Mesenchymal stem cell (in vitro differentiated cells and primary cell): ENCODE measurements at places on chromosomes 4 and X.

DNA sequence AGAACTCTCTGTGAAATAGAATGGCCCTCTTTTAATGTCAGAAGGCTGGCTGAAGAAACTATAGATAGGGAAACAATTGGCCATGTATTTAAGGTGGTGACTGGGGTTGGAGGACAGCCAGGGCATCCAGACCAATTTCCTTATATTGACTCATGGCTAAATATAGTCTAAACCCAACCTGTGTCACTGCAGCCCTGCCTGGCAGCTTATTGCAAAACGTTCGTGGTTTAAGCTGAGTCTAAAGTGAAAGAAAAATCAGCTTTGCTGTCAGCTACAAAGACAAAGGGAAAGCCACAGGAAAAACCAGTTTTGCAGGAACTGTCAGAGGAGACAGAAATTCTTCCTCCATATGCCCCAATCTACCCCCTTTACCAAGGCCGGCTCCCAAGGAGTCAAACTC, 902.8 kb upstream of the NDST4 start:
- peak; percentile 57 for DNase-seq

DNA sequence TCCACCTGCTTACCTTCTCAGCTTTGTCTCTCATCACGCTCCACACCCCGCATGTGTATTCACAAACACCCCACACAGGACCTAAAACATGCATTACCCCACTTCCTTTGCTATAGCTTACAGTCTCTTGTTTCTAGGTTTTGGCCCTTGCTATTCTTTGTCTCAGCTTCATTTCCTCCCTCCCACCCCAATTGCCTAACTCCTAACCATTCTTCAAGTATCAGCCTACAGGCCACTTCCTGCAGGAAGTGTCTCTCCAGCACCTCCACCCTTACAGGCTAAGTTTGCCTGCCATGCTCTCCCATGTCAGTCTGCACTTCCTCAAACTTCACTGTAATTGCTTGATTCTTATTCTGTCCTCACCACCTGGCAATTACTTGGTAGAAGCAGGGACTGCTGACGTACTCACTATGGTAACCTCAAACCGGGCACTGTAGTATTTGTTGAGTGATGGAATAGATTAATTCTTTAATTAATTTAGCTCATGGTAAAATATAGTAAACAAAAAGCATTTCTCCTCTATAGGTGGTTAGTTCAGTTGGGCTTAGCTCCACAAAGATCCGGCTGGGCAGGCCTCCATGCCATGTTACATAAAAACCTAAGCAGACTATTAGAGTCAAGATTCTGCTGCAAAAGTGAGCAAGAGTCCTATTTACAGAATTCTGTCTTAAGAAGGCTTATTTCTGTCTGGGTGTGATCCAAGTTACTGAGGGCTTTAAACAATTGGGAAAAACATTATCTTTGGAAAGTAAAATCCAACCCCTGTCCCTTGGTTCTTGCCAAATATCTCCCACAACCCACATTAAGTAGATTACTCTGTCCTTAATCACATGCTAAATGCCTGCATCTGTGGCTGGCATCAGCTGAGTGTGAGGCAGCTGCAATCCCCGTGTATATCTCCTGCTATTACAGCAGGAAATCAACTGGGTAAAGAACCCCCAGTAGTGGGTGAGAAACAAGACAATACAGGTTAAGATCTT, 124.7 kb upstream of the CPEB2 start:
- no peak for DNase-seq

DNA sequence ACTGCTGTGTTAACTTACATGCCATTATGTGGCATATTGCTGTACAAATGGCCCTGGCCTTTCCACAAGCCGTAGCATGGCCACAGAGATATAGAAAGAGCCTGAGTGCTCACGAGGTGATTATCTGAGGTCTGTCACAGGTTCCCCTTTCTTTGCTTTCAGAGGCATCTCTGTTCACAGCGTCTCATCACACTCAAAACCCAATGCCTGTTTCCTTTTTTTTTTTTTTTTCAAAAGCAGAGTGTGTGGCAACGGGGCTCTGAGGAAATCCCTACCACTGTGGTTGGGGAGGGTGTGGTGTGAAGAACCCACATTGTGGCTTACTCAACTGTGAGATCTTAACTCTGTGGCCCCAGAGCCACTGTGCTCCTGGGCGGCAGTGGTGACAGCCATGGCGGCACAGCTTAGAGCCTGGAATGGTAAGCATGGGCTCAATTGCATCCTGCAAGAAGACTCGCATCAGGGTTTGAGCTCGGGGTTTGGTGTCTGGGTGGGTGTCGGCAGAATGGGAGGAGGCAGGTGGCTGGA, 30.8 kb downstream of the RTL5 start:
- DNase-seq: no peak

- no peak for DNase-seq
Observed at GRCh38 chr4:142316025-142316424, 530.1 kb downstream of the INPP4B start.

DNA sequence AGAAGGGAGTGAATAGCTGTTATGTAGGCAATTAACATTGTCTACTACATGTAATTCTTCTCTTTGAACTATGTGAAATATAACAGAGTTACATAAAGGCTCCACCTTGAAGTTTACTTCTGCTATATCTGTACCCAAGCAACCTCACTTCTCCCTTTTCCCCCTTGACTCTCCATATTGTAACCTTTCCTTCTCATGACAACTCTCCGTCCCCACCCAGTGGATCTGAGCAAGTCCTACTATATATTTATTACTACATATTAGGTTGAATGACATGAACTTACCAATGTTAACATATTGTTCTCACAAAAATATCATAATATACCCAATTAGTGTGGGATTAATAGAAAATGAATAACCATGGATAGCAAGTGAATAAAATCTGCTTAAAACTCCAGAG, 93.2 kb upstream of the ATP8A1 start:
- DNase-seq: no peak

DNA sequence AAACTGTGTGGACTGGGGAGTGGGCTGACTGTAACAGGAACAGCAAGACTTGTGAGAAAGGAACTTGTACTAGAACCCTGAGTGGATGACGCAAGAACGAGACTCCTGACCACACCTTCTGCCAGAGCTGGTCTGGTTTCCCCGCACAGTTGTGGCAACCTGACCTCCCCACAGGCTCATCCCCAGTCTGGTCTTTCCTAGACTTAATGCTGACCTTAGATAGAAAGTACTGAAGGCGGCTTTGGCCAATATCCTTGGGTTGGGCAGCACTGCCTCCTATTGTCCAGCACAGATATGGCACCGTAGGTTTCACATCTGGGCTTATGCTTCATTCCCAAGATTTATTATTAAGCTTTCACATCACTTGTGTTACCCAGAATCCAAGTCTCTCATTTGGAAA, 137.8 kb upstream of the FRG1 start:
- DNase-seq: no peak

DNA sequence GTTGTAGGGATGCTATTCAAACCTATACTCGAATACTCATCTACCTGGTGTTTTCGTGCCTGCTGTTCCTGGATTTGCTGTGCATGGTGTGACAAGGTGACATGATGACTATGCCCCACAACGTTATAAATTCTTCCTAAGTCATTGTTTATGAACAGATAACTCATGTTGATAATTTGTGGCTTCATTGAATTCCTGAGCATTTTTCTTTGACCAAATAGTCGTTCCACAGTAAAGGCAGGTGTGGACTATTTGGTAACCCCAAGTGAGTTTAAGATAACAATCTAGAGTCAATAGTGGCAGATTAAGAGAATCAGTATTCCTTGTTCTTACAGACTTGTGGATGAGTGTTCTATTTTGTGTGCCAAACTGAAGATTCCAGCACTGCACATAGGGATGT, 59.9 kb downstream of the SNX25 start:
- DNase-seq: no peak
